Hair follicle dermal papilla cell (primary cell): ENCODE measurements at places on chromosomes 2 and 18. TPM values are rescaled to one million over a fixed set of nuclear protein-coding genes. Genes with fewer than 3 reads are reported as not detected.

TAF1B gene
- total RNA-seq = 24.2 and 25.5 TPM in 2 replicates

DSG4 gene
- total RNA-seq = not detected in 2 replicates

CAPN13 gene
- total RNA-seq = not detected in 2 replicates

EGR4 gene
- total RNA-seq = 0.12 TPM in 1 of 2 replicates, not detected in the other

GPC1 gene
- 56.5 and 84.5 TPM in 2 replicates for total RNA-seq

IL36B gene
- total RNA-seq = not detected in 2 replicates

GCA gene
- 5.7 and 8.0 TPM in 2 replicates for total RNA-seq

MALT1 gene
- total RNA-seq = 86.1 and 129 TPM in 2 replicates

GCG gene
- not detected in 2 replicates for total RNA-seq

GPR39 gene
- total RNA-seq = 14.1 and 15.3 TPM in 2 replicates

REG3A gene
- total RNA-seq = not detected in 2 replicates

TM4SF20 gene
- total RNA-seq = under 0.01 and 1.5 TPM in 2 replicates
